Fibroblast of upper back skin (primary cell): ENCODE measurements at places on chromosomes 11 and 22.
A peak's percentile ranks its signal among the peaks of the same experiment; 100 is the strongest.

DNA sequence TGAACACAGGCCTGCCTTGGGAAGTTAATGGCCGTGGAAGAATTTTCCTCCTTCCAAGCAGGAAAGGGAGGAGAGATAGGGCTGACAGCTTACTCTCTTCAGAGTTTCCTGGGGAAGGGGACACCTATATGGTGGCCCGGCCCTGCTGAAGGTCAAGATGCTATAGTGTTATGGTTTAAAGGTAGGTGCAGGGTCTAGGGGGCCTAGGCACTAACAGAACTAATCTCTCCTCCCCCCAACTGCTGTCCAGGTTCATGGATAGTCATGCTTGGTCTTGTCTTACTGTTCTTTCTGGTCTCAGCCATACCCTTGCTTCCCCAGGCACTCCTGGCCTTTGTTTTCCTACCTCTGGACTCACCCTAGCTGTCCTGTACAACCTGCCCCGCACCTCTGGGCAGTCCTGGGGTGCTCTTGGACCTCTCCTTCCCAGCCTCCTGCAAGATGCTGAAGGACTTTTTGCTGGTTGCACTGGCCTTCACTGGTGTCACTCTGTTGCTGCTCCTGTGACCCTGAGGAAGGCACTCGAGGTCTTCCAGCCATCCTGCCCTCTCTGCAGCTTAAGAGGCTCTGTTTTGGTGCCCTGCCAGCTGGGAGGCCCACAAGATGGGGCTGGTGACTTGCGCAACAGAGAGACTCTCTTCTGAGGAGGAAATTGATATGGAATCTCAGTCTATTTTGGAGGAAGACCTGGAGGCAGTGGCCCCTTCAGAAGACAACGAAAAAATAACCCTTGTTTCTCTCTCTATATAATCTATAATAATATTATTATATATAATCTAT lies 17.9 kb downstream of the SEC14L3 start:
- DNase-seq, result no peak

GRCh38 chr11:134530636-134531326 lies 118.7 kb upstream of the B3GAT1 start:
- no peak for DNase-seq

DNA sequence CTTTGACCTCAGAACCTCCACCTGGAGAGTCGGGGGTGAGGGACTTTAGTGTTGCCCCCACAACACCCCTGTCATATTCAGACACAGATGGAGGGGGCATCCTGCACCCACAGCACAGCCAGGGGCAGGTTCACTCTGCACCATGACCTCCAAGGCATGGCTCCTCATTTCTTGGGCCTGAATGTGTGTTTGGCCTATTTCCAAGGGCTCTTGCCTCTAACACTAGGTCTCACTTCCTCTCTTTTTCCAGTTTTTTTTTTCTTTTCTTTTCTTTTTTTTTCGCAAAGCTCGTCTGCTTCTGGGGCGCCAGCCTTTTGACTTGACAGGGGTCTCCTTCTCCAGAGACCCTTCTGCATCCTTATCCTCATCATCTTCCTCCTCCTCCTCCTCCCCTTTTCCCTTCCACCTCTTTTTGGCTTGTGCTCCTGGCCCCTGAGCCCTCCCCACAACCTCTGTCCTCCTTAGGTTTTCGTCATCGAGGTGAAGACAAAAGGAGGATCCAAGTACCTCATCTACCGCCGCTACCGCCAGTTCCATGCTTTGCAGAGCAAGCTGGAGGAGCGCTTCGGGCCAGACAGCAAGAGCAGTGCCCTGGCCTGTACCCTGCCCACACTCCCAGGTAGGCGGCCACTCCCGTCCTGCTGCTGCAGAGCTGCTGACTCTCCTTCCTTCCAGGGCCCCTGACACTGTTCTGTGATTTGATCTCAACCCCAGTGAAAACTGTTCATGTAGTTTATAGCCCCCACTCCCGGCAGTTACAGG lies 3.8 kb downstream of the NCF4 start:
- DNase-seq, result no peak

- no peak for DNase-seq
Measured at GRCh38 chr11:18720091-18720807, 5.7 kb downstream of the IGSF22 start.

DNA sequence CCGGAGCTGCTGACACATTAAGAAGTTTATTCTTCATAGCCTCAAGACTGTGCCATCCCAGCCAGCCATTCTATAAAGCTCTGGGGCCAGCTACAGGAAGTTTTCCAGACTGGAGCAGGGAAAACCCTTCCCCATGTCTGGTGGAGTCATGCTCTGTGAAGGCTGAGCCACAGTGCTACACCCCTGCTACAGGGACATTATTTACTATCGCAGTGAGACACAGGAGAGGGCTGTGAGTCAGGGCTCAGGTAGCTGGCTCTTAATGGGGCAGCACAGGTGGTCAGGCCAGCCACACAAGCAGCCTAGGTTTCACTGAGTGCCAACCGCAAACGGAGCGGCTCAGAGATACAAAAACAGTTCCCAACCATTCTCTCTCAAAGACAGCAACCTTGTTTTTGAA lies 12.1 kb downstream of the HPS4 start:
- DNase-seq, result peak; percentile 90

GRCh38 chr11:1450949-1451710 lies 35.4 kb downstream of the MOB2 start:
- DNase-seq, result no peak

- peak; percentile 73 for DNase-seq
Measured at GRCh38 chr11:88179971-88180629, 4.9 kb upstream of the RAB38 start.

DNA sequence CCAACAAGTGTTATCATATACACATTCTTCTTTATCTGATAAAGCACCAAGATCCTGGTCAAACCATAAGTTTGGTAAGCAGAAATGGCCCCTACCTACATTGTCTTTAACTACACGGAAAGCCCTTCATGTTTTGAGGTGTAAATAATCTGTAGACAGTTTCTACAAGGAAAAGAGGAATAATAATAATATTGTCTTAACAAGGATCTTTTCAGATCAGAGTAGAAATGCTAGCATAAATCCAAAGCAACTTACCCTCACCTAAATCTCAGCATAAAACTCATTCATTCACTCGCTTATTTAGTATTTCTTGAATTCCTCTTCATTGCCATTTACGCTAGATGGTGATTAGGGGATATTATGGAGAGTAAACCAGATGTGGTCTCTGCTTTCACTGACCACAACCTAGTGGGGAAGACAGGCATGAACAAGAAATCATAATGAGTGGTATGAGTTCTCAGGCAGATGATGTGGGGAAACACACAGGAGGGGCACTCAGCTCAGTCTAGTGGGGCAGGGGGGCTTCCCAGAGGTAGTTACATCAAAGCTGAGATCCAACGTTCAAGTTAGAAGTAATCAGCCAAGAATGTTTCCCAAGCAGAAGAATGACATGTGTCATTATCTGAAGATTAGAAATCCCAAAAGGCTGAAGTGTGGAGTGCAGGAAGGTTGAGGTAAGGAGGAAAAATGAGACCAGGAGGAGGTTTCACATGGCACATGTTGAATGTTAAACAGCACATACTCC lies 65.4 kb upstream of the ZC3H12C start:
- DNase-seq, result no peak

DNA sequence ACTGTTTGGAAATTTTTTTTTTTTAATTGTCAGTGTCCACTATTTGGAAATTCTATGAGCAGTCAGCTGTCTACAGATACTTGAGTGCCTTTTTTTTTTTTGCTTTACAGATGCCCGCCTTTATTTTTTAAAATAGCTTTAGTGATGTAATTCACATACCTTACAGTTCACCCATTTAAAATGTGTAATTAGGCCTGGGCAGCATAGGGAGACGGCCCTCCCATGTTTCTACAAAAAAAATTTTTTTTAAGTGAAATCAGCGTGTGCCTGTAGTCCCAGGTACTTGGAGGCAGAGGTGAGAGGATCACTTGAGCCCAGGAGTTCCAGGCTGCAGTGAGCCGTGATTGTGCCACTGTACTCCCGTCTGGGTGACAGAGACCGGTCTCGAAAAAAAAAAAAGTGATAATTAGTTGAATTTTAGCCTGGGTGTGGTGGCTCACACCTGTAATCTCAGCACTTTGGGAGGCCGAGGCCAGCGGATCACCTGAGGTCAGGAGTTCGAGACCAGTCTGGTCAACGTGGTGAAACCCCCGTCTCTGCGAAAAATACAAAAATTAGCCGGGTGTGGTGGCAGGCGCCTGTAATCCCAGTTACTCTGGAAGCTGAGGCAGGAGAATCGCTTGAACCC lies 1.5 kb downstream of the ZNF143 start:
- peak; percentile 14 for DNase-seq

DNA sequence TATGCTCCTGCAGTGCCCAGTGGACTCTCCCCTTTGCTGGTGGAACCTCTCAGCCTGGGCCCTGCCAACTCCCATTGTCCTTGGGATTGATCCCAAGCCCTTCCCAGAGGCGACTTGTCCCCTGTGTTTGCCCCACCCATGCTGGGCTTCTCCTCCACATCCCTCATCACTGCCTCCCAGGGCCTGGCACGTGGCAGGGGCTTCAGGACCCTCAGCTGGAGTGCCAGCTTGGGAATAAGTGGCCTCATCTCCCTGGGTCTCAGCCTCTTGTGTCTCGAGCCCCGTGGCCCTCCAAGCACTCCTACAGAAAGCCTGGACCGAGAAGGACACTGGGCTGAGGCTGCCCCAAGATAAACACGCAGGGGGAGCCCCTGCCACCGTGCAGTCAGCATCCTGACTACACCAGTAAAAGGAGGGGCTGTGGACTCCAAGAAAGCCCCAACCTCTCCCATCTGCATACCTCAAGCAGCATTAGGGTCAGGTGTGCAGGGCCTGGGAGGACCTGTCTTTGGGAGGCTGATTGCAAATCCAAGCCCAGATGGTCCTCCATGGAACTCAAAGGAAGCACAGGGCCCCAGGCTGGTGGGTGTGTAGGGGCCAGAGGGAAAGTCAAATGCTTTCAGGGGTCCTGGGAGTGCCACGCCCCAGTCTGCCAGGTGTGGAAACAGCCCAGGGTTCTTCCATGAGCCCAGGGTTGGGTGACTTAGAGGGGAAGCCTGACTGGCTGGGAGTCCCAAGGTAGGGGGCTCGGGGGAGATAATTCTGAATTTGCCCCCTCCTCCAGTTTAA lies 9.5 kb upstream of the GNAZ start:
- no peak for DNase-seq

GRCh38 chr22:41366323-41367029 lies 15.3 kb upstream of the TEF start:
- DNase-seq, result no peak

DNA sequence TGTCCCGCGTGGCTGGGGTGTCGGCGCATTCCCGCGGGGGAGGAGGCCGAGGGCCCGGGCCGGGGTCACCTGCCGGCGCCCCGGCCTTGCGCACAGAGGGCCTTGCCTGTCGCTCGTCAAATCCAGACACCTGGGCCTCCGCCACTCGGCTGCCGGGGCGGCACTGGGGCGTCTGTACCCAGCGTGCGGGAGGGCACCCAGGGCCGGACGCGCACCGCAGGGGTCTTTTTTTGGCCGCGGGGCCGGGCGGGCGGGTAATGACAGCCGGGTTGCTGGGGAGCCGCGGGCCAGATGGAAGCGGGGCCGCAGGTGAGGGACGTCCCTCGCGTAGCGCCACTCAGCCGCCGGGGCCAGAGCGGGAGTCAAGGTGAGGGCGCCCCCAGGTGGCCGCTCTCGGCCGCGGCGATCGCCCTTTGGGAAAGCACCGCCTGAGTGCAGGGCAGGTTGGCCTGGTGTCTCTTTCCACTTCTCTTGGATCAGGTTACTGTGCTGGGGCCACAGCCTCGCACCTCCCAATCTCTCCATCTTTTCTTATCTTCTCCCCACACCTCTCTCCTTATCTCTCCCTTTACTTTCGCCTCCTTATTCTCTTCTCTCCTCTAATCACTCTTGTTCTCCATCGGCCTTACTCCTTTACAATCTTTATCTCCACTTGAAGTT lies 3.5 kb downstream of the PHLDB1 start:
- peak; percentile 59 for DNase-seq

DNA sequence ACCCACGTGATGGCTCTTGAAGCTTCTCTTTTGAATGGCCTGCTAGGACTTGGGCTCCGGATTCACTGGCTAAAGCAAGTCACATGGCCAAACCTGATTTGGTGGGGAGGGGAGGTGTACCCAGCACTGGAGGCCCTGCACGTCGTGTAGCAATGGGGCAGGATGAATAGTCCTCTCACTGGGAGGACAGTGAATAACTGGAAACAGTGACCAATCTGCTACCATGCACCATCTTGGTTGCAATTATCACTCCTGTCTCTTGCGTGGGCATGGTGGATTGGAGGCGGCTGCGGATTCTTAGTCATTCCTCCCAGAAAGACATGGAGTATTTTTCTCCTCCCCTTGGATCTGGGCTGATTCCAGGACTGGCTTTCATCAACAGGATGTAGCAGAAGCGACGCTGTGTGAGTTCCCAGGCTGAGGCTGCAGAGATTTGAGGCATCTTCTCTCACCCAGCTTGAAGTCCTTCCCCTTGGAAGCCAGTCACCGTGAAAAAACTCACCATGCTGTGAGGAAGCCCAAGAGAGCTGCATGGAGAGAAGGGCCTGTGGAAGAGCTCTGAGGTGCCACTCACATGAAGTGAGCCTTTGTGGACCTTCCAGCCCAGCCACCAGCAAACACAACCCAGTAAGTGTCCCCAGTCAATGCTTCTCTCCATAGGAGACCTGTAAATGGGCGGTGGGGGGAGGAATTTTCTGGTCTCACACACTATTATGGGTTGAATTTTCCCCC lies 70.4 kb downstream of the IGLL1 start:
- DNase-seq, result peak; percentile 43

DNA sequence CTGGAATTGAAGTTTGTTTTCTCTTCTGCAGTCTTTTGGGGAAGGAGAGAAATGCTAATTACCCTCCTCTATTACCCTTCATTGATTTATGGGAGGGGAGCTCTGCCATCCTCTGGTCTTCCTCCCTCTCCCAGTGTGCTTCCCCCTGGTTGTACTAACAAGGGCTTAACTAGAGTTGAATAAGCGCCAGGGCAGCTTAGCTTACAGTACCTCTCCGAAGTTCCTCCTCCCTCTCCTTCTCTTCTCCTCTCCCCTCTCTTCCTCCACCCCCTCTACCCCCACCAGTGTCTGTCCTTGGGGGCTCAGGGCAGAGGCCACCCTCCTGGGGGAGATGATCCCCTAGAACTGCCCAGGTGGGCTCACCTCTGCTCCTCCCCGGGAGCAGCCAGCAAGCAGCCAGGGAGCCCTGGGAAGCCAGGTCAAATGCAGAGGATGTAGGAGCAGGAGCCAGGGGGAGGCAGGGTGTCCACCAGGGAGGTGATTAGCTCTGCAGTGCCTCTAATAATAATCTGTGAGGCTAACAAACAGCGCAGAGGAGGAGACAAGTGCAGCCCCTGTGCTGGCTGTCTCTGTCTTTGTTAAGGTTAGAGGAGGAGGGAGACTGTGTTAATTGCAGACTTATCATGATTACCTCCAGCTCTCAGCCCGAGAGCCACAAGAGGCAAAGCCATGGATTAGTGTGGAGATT lies 191.6 kb upstream of the CADM1 start:
- DNase-seq, result no peak
